ENCODE measurements at places on chromosomes 2 and 18.

- peak; percentile 33 for DNase-seq
These were observed 124.2 kb downstream of the UBE2E3 start for GRCh38 chr2:181104512-181105115.

GRCh38 chr2:47724221-47724981 lies 58.5 kb upstream of the MSH6 start:
- DNase-seq, result no peak

DNA sequence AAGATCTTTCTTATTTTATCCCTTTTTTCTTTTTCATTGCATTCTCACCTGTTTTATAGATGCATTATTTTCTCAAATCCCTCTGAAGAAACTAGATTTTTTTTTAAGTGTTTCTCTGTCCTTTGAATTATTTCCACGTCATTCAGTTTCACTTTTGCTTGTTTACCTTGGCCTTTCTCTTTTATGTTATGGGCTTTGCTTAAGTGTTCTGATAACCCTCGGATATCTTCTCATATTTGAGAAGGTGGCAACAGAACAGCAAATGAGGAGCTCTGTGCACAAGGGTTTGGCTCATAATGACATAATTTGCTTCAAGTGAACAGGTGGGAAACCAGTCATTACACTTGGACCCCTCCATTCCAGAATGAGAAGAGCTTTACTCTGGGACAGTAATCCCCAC lies 111.9 kb downstream of the C1D start:
- DNase-seq, result no peak

GRCh38 chr2:36549165-36549574 lies 48.8 kb downstream of the FEZ2 start:
- DNase-seq, result peak; percentile 19

DNA sequence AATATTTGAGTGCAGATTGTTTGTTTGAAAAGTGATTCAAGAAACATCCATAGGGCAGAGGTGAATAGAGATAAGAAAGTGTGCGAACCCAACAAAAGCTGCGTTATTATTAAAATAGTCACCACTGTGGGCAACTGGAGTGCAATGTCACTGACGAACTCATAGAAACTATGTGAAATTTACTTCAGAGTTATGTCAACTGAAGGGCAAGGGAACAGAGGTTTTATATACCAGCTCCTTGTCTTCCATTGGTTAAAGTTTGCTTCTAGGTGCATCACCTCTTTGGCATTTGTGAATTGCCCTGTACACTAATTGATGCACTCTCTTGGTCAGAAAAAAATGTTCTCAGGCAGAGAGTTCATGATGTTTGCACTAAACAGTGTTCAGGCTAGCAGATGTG lies 110.5 kb upstream of the NYAP2 start:
- DNase-seq, result no peak

DNA sequence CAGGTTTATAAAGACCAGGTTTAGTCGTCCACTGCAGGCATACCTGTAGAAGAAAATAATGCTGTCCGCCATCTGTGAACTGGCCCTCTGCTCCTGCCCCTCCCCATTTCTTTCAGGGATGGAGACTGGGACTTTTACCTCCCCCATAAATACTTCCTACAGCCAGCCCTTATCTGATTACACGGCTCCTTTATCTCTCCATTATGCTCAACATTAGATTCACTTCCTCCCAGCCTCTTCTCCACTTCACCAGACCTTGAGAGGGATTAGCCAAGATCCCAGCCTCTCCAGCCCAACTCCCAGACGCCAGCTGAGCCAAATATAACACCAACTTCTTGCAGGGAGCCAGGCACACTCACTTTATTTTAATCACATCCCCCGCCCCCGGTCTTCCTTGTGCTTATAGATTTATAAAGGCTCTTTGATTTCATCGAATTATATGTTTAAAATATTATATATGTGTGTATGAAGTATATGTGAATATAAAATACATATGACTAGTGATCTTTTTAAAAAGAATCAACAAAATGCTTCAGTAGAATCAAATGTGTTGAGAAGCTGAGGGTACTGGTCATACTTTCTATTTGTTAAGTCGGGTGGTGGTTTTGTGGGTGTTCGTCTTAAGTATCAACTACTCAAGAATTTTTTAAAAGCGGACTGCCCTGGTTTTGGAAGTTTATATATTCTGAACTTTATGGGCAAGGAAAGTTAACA lies 81.0 kb downstream of the SPRED2 start:
- DNase-seq, result no peak

GRCh38 chr2:230870544-230871360 lies 6.0 kb downstream of the ITM2C start:
- peak; percentile 34 for DNase-seq

DNA sequence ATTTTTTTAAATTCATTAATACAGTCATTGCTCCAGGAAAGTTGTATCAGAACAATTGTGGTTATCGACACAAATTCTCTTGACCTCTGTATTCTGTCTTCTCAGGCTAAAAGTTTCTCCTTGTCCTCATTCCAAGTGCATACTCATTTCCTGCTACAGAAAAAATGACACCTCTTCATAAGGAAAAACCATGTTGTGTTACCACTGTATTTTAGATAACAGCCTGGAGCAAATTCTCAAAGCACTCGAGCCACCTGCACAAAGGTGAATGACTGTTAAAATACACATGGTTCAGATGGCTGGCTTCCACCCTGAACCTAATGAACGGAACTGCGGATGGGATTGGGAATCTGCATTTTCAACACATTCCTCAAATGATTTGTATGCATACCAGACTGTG lies 586.5 kb downstream of the EPHA4 start:
- no peak for DNase-seq

DNA sequence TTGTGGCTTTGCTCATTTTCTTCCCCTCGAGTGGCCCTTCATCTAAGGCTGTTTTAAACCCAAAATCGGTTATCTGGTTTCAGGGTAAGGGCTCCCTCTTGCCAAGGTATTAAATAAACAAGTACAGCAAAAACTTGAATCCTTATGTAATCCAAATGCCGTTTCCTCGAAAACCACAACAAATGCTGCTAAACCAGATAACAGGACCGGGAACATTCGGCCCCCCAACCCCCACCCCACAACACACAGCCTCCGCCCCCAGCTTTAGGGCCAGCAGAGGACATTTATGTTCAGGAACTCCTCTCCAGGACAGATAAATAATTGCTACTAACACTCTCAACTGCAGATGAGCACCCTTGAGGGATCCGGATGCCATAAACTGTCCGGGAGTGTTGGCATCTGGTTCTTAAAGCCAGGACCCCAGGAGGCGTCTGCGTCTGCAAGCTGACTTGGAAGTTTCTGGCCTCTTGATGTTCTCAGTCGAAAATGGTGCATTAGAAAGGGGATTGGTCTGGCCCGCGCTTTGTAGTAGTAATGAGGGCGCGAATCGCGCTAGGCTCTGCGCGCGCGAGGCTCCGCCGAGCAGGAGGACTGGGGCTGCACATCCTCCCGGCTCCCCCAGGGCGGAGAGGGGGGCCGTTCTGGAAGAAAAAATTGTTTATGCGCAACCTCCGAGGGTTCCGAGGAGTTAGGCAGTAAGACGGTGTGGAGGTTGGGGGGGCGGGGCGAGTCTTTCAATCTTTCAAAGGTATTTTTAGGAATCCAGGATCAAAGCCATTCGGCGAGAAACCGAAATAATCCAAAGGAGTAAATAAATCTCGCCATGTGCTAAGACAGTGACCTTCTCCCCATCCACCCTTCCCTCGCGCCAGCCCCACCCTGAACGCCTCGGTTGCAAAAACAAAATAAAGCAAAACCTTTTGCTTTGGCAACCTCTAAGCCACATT lies 3.9 kb upstream of the ID2 start:
- peak; percentile 87 for DNase-seq

- peak; percentile 41 for DNase-seq
These were observed at the start of gene DSC3 for GRCh38 chr18:31042406-31043181. Gene DSC3 (minus strand): TSS chr18:31042742. CDS start chr18:31042660, 82 bp downstream.
